ENCODE measurements at places on chromosomes 5 and 9. TPM values are rescaled to one million over a fixed set of nuclear protein-coding genes. Genes with fewer than 3 reads are reported as not detected.

Gene HACD4
- 11.0 TPM for total RNA-seq

Gene SLC25A48
- not detected for total RNA-seq

Gene CARTPT
- not detected for total RNA-seq

Gene NEUROG1
- total RNA-seq, result not detected

Gene NUDT2
- total RNA-seq, result 27.1 TPM

Gene KCTD16
- total RNA-seq, result not detected

Gene AJM1
- 8.8 TPM for total RNA-seq

Gene LAMC3
- 0.02 TPM for total RNA-seq

Gene GRIA1
- total RNA-seq, result not detected

Gene SPATA31A5
- total RNA-seq, result not detected

Gene IFNA21
- total RNA-seq, result not detected

Gene NFIB
- total RNA-seq, result 0.05 TPM

Gene TLR4
- total RNA-seq, result not detected

Gene PRR16
- not detected for total RNA-seq

Gene ISCA1
- total RNA-seq, result 25.3 TPM

Gene ACER2
- total RNA-seq, result 2.4 TPM
